ENCODE measurements at places on chromosomes 12 and 14.

GRCh38 chr12:121656122-121656521 is 13.3 kb downstream of the MORN3 start:
- DNase-seq = no peak

- no peak for DNase-seq
Observed at GRCh38 chr14:66104486-66104885, 381.7 kb upstream of the CCDC196 start.

GRCh38 chr14:99146616-99147365 is 125.2 kb downstream of the BCL11B start:
- DNase-seq = no peak

- no peak for DNase-seq
Observed at GRCh38 chr14:23252006-23252405, 14.3 kb downstream of the RNF212B start.

DNA sequence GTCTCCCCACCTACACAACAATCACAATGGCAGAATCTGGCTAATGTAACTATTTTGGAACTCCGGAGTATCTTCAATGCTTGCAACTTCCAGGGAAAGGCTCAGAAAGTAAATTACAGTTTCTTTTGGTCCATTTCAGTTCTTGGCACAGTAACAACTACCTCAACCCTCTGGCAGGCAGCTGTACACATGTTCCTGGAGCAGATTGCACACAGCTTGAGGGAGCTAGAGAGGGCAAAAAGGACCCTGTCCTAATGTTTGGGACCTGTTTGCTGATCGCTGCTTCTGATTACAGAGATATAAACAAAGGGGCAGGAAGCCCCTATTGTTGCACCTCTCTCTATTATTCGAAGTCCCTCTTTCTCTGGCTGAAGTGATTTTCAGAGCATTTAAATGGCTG is 35.2 kb upstream of the SLC38A1 start:
- no peak for DNase-seq

DNA sequence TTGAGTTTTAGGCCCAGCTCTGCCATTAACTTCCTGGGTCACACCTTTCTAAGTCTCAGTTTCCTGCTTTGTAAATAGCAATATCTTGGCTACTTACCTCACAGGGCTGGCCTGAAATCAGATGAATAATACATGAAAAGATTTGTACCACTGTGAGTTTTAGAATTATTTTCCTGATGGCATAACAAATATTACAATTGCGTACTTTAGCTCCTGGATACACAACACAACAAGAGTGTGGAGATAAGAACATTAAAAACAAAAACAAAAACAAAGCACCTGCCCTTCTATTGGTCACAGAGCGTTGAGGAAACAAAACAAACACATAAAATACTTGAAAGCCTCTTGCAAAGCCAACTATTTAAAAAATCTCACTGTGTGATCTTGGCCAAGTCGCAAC is 4.9 kb upstream of the HDAC7 start:
- no peak for DNase-seq

DNA sequence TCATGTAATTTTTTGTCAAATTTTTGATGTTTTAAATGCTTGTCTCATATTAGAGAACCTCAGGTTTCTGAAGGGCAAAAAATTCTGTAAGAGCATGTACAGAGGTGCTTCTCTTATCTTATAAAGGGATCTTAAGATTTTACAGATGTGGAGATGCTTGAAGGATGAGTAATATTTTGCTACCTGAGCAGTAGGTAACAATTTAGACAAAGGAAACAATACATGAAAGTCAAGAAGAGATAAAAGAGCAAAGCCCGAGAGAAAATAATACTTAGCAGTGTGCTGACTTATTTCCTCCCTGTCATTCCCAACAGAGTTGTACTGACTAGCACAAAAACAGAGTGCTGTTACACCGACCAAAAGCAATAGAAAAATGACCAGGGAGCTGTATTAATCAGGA is 98.1 kb upstream of the PTPRR start:
- no peak for DNase-seq

GRCh38 chr12:63069860-63070617 is 81.0 kb downstream of the AVPR1A start:
- DNase-seq = no peak

DNA sequence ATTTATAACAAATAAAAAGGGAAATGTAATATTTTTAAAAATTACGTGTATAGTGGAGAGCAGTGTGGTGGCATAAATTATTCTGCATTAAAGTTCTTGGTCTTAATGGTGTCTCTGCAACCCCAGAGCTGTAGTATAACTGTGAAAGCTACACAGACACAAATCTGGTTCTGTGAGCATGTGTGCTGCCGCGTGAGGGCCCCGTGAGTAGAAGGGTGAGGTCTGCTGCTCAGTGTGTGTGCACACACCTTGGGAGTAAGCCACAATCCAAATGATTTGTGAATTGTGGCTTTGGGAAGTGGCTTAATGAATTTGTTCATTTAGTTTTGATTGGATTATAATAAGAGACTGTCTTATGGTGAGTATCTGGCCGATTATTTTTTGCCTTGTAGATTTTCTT is 16.8 kb downstream of the PELI2 start:
- DNase-seq = no peak

GRCh38 chr12:95942524-95943329 is at the start of gene CCDC38:
CCDC38 (minus strand) TSS chr12:95942614; CDS start chr12:95936509, 6,105 bp downstream.
- DNase-seq = peak; percentile 89

DNA sequence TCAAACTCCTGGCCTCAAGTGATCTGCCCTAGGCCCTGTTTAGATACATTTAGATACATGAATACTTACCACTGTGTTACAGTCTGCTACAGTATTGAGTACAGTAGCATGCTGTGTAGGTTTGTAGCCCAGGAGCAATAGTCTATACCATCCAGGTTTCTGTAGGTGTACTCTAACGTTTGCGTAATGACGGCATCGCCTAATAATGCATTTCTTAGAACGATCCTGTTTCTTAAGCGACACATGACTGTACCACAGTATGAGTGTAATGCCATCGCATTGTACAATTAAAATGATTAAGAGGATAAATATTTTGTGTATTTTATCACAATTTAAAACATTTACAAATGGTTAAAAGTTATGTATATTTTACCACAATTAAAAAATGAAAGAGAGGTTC is 18.9 kb downstream of the TMEM120B start:
- no peak for DNase-seq

GRCh38 chr12:94114166-94114565 is 34.2 kb upstream of the PLXNC1 start:
- DNase-seq = no peak

DNA sequence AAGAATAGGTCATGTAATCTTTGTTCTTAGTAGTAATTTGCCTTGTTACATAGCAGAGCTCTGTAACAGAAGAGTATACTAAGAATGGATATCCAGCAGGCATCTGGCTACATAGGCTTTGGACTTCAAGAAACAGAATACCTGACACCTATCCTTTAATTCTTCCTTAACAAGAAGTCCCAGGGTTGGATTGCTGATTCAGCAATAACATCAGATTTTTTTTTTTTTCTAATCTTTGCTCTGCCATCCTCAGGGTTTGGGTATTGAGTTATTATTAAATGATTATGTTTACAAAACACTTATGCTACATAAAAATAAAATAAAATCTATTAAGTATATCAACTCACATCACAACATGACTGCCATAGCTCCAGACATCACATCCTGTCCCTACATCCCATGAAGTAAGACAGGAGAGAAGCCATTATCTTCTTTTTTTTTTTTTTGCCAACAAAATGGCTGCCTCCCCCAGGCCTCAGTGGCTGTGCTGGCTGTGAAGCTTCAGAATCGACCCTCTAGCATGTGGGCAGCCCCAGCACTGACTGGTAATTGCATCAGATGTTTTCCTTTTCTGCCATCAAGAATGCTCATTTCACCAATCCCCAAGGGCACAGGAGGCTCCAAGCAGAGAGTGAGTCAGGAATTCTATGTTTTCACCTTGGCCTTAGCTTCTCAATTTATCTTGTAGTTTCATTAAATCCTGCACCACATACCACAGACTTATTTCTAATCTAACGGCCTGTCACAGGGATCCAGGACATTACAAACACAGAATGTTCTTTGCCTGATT is 186.2 kb downstream of the DICER1 start:
- DNase-seq = no peak

DNA sequence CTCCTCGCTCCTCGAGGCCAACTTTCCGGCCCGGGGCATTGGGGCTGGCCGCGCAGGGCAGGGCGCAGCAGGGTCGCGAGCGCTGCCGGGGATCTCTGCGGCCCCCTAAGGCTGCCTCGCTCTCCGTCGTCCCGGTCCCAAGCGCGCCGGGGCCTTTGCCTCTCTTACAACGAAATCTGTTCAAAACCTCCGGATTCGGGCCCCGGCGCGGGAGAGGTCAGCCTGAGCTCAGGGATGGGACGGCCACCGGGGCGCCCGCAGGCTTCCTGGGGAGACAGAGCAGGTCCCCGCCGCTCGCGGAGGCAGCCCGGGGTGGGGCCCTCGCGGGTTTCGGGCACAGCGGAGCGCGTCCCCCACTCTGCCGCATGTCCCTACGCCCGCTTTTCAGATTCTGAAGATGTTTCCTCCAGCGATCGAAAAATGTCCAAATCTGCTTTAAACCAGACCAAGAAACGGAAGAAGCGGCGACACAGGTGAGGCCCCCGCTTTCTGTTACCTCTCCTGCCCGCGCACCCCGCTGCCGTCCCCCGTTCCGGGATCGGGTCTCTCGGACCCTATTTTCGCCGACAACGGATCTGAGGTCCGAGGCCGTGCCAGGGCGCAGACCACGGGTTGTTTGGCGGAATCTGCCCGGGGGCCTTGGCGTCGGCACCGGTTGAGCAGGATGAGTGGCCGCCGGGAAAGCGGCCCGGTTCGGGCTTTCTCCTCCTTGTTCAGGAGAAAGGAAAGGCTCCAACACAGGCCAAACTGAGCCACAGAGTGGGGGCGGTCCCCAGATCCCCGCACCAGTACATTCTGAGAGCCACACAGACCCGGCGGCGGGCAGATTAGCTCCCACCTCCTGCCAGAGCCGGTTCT is 1.8 kb downstream of the VSX2 start:
- no peak for DNase-seq

DNA sequence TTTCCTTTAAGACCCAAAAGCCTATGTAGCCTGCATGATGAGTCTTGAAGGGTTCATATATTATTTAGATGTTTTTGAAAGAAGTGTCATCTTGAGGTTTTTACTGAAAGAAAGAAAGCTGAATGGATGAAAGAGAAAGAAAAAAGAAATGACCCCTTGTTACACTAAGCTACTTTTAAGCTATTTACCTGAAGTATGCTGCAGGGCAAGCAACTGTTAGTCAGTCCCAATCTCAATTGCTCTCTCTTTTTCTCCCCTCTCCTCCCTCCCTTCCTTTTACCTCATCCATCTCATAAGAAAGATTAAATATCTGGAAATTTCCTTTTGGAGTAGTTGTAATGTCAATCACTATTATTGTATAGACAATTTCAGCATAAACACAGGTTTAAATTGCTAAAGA is 512.4 kb downstream of the TMTC2 start:
- DNase-seq = no peak

DNA sequence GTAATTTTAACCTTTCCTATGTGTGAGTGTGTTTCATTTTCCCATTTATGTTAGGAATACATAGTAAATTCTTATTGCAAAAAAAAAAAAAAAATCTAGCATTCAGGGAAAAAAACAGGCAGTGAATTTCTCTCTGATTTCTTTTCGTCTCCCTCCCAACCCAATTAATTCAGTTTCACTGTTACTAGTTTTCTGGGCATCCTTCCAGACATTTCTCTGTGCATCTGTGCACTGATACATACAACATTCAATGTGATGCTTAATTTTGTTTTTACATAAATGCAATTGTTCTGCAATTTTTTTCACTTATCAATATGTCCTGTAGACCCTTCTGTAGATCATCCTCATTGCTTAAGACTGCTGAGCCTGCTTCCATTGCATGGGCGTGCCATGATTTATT is 694.3 kb upstream of the TBX3 start:
- DNase-seq = no peak

DNA sequence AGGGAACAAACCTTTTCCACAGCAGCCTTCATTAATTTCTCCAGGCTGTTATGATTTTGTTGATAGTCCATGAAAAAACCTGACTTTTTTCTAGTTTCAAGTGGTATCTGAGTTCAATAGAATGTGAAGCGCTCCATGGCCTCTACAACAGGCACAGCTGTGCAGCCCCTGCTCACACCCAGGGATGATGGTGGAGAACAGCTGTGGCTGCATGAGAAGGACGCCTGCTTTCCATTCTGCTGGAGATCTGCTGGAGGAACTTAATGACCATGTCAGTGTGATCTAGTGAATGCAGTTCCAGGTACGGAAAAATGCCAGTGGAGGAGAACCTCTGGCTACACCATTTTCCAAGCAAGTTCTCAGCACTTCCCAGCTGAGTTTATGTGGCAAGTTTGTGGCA is 80.6 kb downstream of the PIWIL1 start:
- no peak for DNase-seq

DNA sequence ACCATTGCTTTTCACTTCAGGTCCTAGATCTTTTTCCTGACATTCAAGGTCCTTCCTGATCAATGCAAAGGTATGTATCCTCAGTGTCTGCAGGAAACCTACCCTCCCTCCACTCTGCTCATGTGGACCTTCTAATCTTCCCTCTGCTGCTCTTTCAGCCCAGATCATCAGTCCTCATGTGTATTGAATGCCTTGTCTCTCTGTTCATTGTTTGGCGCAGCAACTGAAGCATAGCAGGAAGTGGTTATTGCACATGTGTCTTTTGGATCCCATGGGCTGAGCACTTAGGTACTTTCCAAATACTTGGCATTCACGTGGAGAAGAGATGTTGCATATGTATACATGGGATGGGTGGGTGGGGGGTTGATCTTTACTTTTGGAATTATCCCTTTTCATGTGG is 4.3 kb upstream of the NIN start:
- DNase-seq = no peak

- no peak for DNase-seq
Observed at GRCh38 chr12:57638096-57638495, 5.1 kb upstream of the B4GALNT1 start.

DNA sequence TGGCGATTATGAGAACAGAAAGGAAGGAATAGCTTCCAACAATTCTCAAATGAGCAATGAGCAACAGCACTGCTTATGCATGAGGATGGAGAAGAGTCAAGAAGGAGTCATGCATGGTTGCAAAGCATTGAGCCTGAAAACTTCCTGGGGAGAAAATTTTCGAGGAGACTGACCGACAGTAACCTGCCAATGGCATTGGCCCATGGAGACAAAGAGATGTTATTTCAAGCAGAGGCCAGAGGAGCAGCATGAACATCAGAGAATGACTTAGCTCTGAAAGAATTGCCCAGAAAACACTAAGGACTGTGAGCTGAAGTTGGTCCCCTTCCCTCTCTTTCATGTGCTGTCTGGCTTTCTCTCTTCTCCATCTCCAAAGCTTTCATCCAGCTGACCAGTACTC is 343.4 kb downstream of the ADAMTS20 start:
- no peak for DNase-seq

- no peak for DNase-seq
Observed at GRCh38 chr12:116483959-116484750, 75.0 kb upstream of the MAP1LC3B2 start.
